Activated T-cell treated with anti-CD3 and anti-CD28 coated beads for 1 hour (primary cell): ENCODE measurements at places on chromosomes 11 and 22.

DNA sequence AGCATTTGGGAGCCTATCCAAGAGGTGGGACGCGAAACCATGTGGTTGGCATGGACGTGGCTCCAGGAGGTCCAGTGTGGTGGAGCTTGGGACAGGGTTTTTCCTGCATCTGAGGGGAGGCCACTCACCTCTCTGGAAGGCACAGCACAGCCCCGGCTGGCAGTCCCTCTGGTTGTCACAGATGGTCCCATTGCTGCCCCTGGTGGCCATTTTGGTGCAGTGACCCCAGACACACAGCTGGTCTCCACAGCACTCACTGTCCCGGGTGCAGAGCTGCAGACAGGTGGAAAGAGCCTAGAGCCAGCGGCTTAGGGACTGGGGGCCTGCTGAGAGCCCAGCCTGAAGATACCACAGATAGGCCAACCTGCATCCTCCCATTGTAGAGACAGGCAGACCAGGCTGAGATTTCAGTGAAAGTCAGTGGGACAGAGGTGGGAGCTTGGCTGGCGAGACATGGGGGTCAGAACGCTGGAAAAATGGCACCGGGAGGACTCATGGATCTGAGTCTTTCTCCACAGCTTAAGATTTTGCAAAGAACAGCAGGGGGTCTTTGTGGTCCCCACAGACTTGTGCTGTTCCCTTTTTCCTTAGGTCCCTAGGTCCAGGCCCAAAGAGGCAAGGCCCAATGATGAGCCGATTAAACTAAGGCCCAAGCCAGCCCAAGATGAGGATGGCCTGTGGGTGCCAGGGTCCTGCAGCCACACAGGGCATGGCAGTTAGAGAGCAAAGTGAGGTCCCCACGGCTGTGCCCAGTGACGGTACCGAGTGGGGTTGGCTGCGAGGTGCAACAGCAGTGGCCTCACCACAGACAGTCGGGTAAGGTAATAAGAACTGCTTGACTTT lies 41.4 kb downstream of the DKK3 start:
- DNase-seq, result peak; percentile 49

DNA sequence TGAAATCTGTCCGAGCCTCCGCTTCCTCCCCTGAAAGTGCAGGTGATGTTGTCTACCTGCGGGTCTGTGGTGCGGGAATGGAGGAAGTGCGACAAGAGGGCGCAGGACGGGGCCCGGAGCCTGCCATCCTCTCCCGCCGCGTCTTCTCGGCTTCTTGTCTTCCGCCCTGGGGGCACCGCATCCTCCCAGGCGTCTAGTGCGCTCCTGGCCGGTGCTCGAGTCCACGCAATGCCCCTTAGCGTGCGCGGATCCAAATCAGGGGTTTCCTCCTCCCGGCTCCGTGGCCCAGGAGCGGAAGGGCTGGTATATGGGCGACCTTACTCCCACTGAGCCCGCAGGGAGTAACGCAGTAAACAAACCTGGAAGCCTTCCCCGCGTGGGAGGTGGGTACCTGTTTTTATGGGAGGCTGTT lies 405 bp downstream of the SFI1 start:
- DNase-seq, result peak; percentile 20

DNA sequence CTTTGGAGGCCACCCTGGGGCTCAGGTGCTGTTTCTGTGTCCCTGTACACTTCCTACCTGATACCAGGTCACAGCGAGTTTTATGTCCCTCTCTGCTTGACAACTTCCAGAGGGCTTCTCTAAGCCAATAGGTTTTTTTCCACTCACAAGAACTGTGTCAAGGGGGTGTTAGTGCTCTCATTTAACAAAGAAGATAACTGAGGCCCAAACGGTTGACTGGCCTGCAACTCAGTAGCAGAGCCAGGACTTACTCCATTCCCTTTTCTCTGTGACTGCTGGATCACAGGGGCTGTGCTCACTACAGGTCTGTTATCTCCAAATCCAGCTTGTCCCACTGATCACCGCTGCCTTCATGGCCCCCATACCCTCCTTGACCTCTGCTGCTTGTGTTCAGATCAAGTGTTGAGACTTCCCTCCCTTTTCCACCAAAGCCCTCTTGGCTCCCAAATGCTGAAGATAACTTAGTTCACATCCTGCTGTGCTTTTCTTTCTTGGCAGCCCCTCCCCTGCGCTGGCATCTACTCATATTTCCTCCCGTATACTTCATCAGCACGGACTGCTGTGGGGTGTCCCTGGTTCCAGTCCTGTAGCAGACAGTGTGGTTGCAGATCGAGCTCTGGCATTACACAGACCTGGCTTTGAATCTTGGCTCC lies 41.3 kb downstream of the POU2F3 start:
- DNase-seq, result no peak

- DNase-seq, result no peak
Observed at GRCh38 chr11:132112846-132113245, 742.4 kb downstream of the NTM start.

GRCh38 chr11:121958971-121959325 lies 157.1 kb downstream of the BLID start:
- DNase-seq, result no peak
